Breast epithelium (tissue), 4 donors: ENCODE measurements at places on chromosomes 1 and 21.

DNA sequence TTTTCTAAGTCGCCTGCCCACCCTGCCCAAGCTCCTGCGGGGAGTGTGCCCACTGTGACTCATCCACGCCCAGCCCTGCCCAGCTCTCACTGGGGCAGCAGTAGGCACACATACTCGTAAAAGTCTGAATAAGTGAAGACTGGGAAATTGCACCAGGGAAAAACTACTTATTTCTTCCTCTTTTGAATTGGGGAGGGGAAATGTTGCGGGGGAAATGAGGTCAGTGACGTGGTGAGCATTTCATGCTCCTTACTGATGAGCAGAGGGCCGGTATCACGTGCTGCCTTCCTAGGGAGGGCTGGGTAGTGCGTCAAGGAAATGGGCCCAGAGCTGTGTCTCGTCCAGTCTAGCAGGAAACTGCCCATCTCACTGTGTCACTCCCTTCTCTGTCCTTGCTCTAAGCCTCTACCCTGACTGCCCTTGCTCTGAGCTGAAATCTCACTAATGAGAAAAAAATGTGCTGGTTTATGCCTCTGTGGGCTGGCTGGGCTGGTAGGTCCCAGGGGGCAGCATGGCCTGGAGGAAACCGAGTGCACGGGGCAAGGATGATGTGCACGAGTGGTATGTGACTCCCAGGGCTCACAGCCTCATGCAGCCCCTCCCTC is 13.5 kb upstream of the TNFRSF1B start:
- no peak for DNase-seq

DNA sequence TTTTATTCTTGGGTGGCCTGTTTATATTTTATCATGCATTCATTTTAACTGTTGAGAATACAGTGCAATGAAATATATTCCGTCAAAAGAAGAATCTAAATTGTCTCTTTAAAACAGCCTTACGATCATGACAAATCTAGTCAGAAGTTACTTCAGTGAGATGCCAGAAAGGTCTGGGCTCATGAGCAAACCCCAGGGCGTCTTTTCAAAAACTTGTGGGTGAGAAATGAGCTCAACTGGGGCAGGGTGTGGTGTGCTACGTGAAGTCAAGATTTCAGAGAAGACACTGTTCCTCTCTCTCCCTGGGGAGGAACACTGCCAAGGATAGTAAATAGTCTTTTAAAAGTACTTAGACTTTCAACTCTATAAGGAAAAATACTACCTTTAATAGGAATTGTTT is 13.4 kb upstream of the UAP1 start:
- no peak for DNase-seq

DNA sequence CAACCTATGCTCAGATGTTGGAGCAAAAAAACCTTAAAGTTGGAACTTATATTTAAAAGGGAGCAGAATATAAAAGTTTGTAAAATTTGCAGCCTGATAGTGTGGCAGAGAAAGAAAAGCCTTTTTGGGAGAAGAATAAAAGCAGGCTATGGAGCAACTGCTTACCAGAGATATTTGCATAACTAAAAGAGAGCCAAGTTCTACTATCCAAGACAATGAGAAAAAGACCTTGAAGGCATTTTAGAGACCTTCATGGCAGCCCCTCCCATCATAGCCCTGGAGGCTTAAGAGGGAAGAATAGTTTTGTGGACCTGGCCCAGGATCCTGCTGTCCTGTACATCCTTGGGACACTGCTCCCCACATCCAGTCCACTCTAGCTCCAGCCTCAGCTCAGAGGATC is 312.5 kb upstream of the ZRANB2 start:
- no peak for DNase-seq

- DNase-seq: no peak
These were observed 284.8 kb upstream of the FMN2 start for GRCh38 chr1:239806897-239807296.

DNA sequence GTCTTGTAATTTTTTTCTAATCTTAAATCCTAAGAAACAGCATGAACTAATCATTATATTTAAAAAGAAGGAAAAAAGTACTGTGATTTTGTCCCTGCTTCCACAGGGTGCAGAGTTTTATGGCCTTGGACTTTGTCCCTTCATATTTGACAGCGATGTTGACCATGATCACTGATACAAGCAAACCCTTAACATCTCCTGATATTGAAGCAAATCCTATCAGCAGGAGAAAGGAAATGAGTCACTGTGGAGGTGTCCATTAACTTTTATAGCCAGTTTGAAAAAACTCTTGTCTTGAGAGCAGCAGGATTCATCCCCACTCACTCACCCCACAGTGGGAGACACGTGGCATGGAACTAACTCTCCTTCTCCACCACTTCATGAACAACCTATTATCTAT is 5.1 kb upstream of the REG4 start:
- no peak for DNase-seq

- no peak for DNase-seq
These were observed 35.6 kb downstream of the PRDM15 start for GRCh38 chr21:41843584-41843983.

DNA sequence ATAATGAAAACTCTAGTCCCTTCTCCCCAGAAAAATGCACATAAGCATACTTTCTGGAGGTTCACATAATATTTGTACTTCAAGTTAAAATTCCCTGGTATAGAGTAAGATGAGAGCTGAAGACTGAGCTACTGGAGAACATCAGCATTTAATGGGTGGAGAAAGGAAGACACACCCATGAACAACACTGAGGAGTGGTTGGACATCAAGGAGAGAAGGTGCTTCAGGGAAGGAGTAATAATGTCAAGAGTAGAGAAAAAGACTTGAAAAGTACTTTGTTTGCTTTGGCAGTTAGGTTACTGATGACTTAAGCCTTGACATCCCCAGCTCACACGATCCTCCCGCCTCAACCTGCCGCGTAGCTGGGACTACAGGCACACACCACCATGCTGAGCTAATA is 21.9 kb downstream of the PEA15 start:
- no peak for DNase-seq

GRCh38 chr1:208393826-208394225 is 149.6 kb upstream of the PLXNA2 start:
- DNase-seq: no peak

DNA sequence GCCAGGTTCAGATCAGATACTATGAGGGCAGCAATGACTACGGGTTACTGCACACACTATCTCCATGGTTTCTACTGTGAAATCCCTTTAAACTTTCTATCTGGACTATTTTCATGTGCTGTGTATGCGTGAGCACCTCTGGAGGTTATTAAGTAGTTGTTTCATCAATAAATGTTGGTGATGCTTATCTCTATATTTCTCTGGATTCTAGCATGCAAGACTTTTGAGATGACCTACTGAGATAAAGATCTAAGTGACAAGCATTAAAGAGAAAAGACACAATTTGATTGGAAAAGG is 194.0 kb downstream of the NRIP1 start:
- DNase-seq: no peak

DNA sequence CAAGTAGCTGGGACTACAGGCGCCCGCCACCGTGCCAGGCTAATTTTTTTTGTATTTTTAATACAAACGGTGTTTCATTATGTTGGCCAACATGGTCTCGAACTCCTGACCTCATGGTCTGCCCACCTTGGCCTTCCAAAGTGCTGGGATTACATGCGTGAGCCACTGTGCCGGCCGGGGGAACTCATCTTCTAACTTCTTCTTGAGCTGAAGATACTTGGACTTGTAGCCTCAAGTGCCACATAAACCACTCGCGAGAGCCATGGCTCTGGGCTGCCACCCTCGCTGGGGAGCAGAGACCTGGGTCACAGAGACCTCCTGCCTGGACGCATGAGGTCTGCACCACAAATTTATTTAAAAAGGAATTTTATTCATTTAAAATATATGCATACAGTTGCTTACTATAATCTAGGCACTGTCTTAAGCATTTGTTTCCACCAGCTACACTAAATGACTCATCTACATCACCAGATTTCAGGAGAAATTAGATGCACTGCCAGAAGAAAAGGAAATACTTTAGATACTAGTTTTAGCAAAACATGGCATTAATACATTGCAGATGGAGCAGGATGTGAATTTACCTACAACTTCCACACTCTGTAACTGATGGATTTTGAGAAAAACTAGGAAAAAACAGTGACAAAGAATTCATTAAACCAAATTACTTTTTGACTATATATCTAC is 29.9 kb upstream of the PUM1 start:
- no peak for DNase-seq

- no peak for DNase-seq
These were observed 30.4 kb downstream of the KCNN3 start for GRCh38 chr1:154839691-154840090.

DNA sequence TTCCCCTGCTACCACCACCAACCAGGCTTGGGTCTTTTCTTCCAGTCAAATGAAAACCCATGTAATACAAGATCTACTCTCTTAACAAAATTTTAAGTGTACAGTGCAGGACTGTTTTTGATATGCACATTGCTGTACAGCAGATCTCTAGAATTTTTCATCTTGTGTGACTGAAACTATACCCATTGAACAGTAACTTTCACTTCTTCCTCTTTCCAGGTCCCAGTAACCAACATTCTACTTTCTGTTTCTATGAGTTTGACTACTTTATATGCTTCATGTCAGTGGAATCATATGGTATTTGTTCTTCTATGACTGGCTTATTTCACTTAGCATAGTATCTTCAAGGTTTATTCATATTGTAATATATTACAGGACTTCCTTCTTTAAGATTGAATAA is 45.3 kb upstream of the PLPPR4 start:
- no peak for DNase-seq

GRCh38 chr21:29125191-29125590 is 5.3 kb upstream of the MAP3K7CL start:
- no peak for DNase-seq

GRCh38 chr1:12416744-12417143 is 186.9 kb downstream of the VPS13D start:
- no peak for DNase-seq

- DNase-seq: no peak
These were observed 53.6 kb downstream of the ADARB1 start for GRCh38 chr21:45127937-45128336.

DNA sequence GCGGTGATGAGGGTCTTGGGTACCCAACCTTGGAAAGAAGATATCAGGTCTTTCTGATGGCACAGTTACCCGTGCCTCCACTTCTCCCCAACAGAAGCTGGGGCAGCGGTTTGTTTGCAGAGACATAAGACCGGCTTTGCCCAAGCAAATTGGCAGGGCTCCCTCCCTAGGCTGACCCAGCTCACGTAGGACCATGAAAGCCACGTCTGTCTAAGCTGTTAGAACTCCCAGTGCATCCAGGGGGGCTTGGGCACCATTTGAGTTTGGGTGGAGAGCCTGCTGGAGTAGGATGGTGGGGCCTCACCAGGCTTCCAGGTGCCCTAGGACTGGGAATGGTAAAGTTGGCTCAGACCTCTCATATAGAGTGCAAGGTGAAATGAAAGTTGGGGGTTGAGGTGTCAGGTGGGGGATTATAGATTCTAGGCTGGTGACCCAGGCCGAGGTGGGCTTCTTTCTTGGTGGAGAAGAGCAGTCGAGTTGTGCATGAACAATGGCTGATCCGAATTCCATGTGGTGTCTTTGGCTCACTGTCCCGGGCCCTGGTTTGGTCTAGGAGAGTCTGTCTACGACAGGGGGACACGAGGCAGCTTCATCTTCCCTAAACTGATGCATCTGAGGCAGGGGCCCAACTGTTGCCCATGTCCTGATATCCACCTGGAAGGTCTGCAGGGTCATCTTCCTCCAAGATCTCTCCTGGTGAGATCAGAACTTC is 3.4 kb downstream of the POU3F1 start:
- DNase-seq: no peak

- DNase-seq: no peak
These were observed 500 bp upstream of the PEA15 start for GRCh38 chr1:160204526-160205241.

DNA sequence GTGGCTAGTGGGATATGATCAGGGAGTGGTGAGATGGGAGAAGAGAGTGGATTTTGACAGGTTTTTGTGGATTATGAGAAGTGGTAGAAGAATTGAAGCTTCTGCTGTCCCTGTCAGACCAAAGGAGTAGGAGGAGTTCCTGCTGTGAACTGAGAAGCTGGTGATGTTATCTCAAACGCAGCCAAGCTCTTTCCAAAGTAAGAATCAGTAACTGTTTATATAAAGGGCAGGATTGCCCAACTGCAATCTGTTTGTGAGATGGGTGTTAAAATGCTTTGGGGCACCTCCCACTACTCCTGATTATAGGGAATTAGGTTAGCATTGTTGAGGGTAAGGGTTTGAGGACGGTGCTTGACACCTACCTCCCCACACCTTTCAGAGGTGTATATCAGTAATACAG is 60.5 kb upstream of the USP25 start:
- DNase-seq: no peak

DNA sequence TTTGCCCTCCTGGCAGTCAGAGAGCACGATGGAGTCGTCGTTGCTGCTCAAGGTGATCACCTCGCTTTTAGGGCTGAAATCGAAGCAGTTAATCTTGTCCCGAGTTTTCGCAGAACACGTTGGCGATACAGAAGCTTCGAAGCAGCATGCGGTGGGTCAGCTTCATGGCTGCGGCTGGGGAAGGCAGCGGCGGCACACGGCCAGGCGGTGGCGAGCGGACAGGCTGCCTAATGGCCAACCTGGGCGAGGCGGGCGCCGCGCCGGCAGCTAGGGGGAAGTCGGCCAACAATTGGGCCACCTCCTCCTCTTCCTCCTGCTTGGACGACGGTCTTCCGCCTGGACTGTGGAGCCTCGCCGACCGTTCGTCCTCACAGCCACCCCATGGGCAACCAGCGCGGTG is 34.8 kb downstream of the CDC7 start:
- no peak for DNase-seq

- no peak for DNase-seq
These were observed 294.5 kb downstream of the RRAGC start for GRCh38 chr1:38565020-38565491.

- no peak for DNase-seq
These were observed 115.4 kb downstream of the OLFML2B start for GRCh38 chr1:161908264-161908663.

DNA sequence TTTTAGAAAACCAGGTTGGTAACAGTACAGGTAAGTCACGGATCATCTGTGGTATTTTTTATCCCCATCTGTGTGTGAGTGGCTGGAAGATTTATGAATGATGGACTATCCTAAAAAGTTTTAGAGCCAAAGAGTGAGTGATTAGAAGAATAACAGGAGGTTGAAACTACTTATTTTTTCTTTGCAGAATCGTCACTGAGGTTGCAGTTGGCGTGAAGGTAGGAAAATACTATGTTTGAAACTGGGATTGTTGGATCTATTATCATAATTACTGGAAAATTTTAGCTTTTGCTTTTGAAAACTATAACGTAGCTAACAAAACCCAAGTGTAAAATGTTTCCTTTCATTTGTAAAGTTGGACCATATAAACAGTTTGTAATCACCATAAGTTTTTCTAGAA is 1.8 kb downstream of the PTBP2 start:
- DNase-seq: no peak

DNA sequence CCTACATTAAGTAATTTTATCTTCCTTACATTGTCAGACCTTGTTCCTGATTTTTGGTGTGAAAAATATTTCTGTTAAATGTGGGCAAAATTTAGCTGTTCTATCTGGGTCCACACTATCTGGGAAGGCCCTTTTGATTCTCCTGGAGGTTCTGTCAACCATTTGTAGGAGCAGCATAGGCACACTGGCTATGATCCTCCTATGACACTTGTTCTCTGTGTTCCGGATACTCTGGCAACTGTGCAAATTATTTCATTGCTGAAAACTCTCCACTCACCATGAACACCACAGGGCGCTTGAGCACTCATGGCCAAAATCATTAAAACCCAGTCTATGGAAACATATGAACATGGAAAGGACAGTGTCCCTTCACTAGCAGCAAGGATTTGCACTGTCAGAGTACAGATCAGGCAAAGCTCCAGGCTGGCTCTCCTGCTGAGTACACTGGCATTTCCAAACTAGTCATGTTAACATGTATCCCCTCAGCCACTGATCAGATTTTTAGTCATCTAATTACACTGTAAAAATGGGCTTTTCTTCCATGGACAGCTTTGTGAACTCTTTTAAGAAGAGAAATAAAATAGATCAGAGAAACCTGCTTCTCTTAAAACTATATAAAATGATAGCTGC is 43.9 kb upstream of the SGIP1 start:
- DNase-seq: no peak
